Stromal cell of bone marrow (primary cell): ENCODE measurements at places on chromosomes 11 and 22.

GRCh38 chr11:15828215-15828853, 528.0 kb downstream of the SOX6 start:
- no peak for DNase-seq

DNA sequence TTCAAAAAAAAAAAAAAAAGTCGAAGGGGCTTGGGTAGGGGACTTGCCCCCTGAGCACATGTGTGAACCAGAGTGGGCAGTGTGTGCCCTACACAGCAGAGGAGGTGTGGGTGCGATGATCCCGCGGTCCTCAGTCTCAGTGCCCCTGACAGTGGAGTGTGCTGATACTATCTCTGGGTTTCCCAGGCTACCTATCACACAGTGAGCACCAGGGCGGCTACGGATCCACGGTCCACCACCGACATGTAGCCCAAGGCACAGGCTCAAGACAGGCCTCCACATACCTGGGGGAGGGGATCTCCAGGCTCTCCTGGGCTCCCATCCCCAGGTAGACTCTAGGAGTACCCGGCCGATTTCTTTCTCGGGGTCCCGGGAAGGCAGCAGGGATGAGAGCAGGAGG, 9.1 kb downstream of the B3GAT1 start:
- no peak for DNase-seq

DNA sequence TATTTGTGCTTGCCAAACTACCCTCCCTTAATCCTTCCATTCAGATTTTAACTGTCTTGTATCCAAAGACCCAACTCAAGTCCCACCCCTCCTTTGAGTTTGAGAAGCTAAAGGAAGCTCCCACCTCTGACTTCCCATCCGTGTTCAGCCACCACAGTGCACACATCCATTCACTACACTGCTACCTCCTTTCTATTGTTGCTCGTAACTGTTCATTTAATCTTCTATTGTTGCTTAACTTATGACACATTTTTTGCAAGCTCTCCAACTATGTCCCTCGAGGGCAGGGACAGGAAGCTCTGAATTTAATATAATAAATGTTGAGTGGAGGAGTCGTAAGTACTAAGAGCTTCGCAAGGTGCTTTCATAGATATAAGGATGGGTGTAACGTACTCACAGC, 10.4 kb downstream of the LARGE1 start:
- DNase-seq = no peak

- no peak for DNase-seq
Measured at GRCh38 chr11:104583857-104584256, 314.4 kb downstream of the CASP12 start.

- peak; percentile 30 for DNase-seq
Measured at GRCh38 chr22:39388261-39389011, 11.1 kb upstream of the TAB1 start.

- no peak for DNase-seq
Measured at GRCh38 chr11:17633987-17634775, 85.2 kb upstream of the MYOD1 start.

DNA sequence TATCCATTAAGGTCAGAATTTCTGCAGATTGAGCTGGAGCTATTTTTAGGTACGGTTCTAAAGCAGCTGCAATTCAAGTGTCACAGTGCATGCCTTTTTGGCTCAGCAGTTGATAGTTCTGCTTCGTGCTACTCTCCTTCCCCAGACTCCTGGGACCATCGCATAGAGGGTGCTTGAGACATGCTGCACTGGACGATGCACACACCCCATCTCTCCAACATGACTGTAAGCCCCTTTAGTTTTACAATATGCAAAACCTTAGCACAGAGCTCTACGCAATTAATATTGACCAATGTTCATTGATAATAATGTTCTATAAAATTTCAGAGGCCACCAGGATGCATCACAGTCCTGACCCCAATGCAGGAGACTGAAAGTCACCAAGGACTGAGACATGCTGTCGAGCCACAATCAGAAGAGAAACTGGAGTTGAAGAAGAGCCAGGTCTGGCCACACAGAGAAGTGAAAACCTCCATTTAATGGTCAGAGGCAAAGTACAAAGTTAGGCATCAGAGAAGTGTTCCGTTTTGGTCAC, 120.9 kb upstream of the ZC3H12C start:
- DNase-seq = no peak

GRCh38 chr11:44957776-44958564, 7.3 kb upstream of the TP53I11 start:
- DNase-seq = no peak

- no peak for DNase-seq
Measured at GRCh38 chr11:31620434-31620833, 110.9 kb downstream of the ELP4 start.

DNA sequence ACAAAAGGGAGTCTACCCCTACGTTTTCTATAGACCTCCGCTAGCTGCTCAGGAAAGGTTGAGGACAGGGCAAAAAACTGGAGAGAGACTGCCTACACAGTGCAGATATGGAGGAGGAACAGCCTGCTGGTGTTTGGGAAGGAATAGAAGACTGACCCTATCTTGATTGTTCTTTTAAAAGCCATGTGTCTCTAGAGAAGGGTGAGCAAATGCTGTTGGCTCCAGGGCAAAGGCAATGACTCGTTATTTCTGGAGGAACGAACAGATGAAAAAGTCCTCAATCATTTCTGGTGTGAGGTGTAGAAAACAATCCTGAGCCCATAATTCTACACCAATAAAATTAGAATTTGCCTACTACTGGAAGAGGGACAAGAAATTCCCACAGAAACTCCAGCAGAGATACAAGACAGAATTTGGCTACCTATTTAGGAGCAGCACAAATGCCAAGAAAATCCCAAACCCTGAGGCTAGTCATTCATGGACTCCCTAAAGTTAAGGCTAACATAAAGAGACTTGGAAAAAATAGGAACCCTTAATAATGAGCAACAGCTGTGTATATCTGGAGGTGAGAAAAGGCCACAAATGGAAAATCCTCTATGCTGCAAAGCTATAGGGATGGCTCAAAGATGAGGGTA, 1206.3 kb upstream of the CNTN5 start:
- DNase-seq = no peak

- DNase-seq = no peak
Measured at GRCh38 chr11:44595006-44595405, 29.5 kb downstream of the CD82 start.

DNA sequence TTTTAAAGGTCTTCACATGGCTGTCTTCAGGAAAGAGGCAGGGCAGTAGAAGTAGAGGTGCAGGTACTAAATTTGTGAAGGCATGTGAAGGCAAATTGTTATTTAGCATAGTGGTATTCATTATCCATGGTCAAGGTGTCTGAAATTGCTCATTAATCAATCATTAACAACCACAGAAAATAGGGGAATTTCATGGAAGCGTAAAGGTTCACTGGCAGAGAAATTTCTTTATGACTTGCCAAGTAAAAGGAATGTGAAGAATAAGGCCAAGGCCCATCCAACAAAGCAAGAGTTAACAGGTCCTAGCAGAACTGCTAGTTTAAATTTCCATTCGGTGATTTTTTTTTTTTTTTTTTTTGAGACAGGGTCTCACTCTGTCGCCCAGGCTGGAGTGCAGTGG, 59.0 kb downstream of the RSF1 start:
- DNase-seq = no peak

GRCh38 chr11:130418756-130419155, 9.7 kb downstream of the ADAMTS8 start:
- DNase-seq = no peak

DNA sequence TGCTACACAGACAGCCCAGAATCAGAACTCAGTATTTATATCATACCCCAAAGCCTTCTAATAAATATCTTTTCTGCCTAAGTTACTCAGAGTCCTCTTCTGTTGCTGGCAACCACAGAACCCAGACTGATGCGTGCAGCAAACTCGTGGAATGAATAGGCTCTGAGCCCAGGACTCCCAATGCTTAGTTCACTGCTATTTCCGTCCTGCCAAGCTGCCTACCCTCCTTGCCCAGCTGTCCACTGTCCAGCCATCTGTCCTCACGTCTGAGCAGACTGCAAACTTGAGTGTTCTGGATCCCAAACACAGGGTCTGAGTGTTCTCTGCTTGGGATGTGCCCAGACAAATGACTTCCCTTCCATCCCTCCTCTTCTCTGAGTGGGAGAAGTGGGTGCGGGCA, 19.4 kb downstream of the PTPN5 start:
- DNase-seq = no peak

- no peak for DNase-seq
Measured at GRCh38 chr11:120280600-120281051, 40.7 kb downstream of the POU2F3 start.

GRCh38 chr22:33717694-33718396, 202.4 kb downstream of the LARGE1 start:
- no peak for DNase-seq

DNA sequence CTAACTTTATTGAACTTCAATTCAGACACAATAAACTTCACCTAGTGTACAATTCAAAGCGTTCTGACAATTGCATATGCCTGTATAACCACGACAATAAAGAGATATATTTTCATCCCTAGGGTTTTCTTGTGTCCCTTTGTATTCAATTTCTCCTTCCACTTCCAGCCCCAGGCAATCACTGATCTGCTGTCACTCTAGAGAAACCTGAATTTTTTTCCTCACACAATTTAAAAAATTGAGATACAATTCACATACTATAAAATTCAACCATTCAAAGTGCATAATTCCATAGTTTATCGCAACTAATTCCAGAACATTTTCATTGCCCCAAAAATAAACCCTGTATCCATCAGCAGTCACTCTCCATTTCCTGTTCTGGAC, 116.6 kb downstream of the MRTFA start:
- no peak for DNase-seq

GRCh38 chr11:121334973-121335710, 42.6 kb downstream of the SC5D start:
- no peak for DNase-seq

- no peak for DNase-seq
Measured at GRCh38 chr11:1088927-1089737, 14.5 kb downstream of the MUC2 start.

DNA sequence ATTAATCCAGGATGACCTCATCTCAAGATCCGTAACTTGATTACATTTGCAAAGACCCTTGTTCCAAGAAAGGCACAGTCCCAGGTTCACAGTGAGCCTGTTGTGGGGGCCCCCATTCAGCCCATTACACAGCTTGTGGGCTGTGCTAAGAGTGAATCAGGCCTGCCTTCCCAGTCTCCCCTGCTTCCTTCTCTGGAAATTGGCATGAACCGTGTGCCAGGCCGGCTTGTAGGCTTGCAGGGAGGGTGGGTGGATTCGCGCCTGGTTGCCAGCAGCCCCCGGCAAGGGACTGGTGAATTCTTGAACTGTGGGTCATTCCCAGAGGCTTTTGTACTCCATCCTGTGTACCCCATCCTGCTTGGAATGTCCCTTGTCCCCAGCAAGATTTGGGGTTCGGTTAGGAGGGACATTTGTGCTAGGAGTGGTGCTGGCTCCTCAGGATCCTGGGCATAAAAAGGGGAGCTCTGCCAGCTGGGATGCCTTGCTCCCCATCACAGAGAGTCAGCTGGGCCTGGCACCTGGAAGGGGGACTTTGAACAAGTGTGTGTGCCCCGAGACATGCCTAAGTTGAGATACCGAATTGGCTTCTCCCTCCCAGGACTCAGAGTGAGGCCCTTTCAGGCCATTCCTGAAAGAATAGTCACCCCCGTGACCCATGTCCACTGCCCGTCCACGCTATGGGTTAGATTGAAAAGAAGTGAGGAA, 818.2 kb downstream of the BRD1 start:
- no peak for DNase-seq

DNA sequence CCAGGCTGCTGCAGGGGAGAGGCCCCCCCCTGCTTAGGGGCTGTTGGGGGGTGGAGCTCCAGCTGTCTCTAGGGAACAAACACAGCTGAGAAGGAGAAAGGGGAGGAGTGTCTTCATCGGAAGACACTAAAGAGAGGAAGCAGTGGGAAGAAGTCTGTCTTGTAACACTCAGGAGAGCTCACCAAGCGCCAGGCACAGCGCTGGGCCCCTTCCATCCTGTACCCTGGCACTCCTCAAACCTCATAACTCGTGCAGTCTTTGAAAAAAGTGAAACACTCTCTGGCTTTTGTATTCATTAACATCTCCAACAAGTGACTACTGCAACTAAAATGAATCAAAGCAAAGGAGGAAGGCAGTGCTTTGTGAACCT, 67.4 kb upstream of the PRDM11 start:
- DNase-seq = no peak

DNA sequence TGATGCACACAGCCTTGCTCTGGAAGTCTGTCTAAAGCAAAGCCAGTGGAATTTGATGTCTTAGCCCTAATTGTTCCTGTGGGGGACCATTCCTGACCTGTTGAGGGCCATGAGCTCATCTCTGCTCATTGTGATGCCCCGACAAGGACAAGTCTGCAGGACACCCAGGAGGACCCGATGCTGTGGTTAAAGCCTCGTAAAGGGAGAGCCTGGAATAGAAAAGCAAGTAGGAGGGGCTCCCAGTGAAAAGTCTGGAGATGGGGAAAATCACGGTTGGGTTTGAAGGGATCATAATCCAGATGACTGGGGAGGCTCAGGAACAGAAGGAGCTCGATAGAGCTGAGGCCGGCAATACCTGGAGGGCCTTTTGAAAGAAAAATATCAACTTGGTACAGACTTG, 98.5 kb upstream of the RAG2 start:
- no peak for DNase-seq

GRCh38 chr22:30348809-30349208, 7.9 kb downstream of the SF3A1 start:
- no peak for DNase-seq

- DNase-seq = no peak
Measured at GRCh38 chr11:99822846-99823565, 802.3 kb downstream of the CNTN5 start.

- no peak for DNase-seq
Measured at GRCh38 chr11:61966734-61967115, 709 bp downstream of the FTH1 start.

GRCh38 chr11:71500601-71501021, 26.5 kb upstream of the KRTAP5-7 start:
- DNase-seq = no peak

DNA sequence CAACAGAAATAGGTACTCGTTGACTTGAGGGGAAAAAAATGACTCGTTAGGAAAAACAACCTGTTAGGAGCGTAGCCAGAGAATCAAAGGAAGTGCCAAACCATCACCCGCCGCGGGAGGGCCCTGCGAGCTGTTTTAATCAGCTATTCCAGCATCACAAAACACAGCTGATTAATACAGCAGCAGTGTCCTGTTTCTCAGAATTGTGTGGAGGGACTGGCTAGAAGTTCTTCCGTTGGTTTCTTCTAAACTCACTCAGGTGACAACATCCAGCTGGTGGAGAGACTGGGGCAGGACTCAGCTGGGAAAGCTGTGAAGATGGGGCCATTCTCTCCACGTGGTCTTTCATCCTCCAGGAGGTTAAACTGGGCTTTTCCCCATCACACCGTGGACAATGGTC, 28.0 kb downstream of the HSPA8 start:
- no peak for DNase-seq

DNA sequence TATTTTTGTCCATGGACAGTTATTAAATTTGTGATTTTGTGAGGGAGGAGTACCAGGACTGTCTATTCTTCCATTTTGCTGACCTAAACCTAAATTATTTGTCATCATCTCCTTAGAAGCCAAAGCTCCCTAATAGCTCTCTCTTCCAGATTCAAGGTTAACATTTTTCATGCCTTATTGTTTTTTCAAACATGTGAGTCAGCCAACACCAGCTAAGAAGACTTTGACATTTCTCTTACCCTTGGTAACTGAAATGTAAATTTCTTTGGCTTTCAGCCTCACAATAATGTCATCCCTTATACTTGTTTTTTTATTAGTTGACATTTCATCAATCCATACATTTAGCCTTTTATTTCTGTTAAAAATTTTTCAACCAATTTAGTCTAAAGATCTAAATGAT, 19.2 kb downstream of the OR52E1 start:
- DNase-seq = no peak
